Activated CD4-positive, alpha-beta T cell treated with anti-CD3 and anti-CD28 coated beads, Interleukin-2, amount 10 ng/mL, durations not matched to agents 24 days and 14 days (primary cell): ENCODE measurements at places on chromosomes 3 and 15. TPM values are rescaled to one million over a fixed set of nuclear protein-coding genes. Genes with fewer than 3 reads are reported as not detected.

- DNase-seq: no peak
These were observed 36.5 kb upstream of the ZMAT3 start for GRCh38 chr3:179108086-179108485.

NMNAT3 gene
- 0.73 and 1.0 TPM in 2 replicates for total RNA-seq

GOLGA6B gene
- total RNA-seq: not detected in 2 replicates

EIF2B5 gene
- 72.2 and 74.7 TPM in 2 replicates for total RNA-seq

DNA sequence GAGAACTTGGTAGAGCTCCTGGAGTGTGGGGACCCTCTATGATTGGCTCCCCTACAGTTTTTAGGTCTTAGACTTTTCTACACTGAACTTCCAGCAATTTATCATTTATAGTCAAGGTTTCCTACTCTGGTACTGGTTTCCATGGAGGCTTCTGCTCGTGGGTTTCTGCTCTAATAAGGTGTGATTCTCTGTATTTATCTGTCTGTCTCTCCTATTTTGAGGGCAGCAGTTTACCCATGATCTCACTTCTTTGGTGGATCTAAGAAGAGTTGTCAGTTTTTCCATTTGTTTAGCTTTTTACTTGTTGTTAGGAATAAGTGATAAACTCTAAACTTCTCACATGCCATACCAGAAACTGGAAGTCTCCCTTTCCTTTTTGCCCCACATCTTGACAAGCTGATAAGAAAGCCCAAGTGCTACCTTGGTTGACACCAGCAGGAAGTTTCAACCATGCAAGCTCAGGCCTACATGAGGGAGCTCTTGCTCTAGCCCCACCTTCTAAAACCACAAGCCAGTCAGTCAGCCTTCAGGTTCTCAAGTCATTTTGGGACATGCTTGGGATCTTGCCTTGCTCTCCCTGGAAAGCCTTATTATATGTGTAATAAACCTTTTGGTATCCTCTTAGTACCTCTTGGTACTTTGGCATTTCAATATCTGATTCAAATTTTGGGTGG, 10.0 kb downstream of the TIMMDC1 start:
- DNase-seq: peak; percentile 79

- DNase-seq: no peak
These were observed 18.5 kb downstream of the LIMD1 start for GRCh38 chr3:45612918-45613602.

- DNase-seq: no peak
These were observed 14.2 kb downstream of the IFT80 start for GRCh38 chr3:160384639-160385318.

SCN11A gene
- not detected in 2 replicates for total RNA-seq

DNA sequence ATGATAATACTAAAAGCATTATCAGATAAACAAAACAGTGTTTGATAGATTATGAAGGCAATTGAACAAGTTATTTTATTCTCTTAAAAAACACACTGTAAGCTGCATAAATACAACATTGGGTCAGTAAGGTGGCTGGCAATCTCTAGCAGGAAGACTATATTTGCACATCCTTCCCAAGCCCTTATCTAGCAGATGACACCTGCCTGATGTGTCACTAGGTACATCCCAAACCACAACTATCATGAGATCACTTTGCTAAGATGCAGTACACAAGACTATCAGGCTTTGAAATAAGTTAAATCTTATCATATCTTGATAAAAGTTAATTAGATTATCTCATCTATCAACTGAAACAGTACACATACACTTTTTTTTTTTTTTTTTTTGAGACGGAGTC, 417.4 kb downstream of the MECOM start:
- no peak for DNase-seq

DNA sequence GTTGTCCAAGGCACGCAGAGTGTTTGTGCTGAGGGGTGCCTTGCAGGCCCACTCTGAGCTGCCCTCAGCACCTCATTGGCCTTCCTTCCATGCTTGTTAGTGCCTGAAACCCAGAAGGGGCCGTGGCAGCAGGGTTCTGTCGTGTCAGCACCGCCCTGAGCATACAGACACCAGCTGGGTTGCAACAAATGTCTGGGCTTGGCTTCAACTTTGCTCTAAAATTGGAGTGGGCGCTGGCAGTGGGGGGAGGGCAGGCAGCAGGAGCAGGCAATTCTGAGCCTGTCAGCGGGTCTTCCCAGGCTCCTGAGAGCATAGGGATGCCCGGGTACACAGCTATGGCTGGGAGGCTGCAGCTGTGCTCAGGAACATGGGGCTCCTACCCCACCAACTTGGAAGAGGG, 464.3 kb downstream of the EPHA3 start:
- DNase-seq: no peak

ZKSCAN7 gene
- total RNA-seq: 0.79 and 0.90 TPM in 2 replicates
